Kidney tubule cell (primary cell): ENCODE measurements at places on chromosomes 16 and 17.

DNA sequence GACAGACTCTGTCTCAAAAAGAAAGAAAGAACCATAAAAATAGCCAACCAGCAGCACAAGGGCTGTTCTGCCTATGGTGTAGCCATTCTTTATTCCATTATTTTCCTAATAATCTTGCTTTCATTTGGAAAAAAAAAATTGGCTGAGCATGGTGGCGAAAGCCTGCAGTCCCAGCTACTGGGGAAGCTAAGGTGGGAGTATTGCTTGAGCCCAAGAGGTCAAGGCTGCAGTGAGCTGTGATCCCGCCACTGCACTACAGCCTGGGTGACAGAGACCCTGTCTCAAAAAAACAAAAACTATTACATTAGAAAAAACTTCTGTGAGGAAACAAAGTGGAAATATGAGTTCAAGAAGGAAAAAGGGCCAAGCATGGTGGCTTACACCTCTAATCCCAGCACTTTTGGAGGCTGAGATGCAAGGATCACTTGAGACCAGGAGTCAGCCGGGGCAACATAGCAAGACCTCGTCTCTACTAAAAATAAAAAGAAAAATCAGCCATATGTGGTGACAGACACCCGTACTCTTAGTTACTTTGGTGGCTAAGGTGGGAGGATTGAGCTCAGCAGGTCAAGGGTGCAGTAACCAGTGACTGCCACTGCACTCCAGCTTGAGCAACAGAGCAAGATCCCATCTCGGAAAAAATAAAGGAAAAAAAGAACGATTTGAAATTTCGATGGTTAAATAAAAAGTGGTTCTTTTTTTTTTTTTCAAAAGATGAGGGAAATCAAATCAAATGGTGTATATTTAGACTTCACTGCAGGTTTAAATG lies 2.5 kb downstream of the DCAKD start:
- DNase-seq: no peak

DNA sequence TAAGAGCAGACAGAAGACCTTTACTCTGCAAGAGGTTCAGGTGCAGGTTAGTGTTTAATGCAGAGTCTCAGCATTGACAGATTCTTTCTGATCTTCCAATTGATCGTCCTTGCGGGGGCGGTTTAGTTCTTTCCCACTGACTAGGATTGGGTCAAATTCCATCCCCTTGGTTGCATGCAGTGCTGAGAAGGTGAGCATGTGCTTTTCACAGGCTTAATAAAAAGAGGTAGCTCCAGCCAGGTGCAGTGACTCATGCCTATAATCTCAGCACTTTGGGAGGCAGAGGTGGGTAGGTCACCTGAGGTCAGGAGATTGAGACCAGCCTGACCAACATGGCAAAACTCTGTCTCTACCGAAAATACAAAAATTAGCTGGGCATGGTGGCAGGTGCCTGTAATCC lies 7.5 kb upstream of the ITGAD start:
- peak; percentile 35 for DNase-seq

- no peak for DNase-seq
These were observed 14.2 kb upstream of the KREMEN2 start for GRCh38 chr16:2949705-2950352.

- no peak for DNase-seq
These were observed 15.5 kb downstream of the CPD start for GRCh38 chr17:30393911-30394867.
